ENCODE measurements at places on chromosomes 7 and 10. TPM values are rescaled to one million over a fixed set of nuclear protein-coding genes. Genes with fewer than 3 reads are reported as not detected.

GRCh38 chr10:124198125-124198501 is 104.7 kb upstream of the CHST15 start:
- no peak overlapping the region for H3K27ac ChIP-seq
- no peaks in the 10 kb centered on the region for H3K36me3 ChIP-seq

DNA sequence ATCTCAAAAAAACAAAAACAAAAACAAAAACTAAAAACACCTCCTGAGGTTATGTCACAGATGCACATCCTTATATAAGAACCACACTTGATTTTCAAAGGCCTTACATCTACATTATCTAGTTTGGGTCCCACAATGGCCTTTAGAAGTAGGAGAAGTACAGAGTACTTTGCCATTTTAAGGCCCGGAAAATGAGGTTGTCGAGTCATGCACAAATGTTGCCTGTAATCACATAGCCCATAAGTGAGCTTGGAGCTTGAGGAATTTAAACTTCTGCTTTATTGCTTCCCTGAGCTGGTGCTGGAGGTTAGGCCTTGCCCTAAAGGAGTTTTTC is 9.7 kb upstream of the MKRN1 start:
- no peak for DNase-seq
- H3K4me3 ChIP-seq: no peak overlapping the region
- H3K27me3 ChIP-seq: no peaks in the 10 kb centered on the region
- no peaks in the 10 kb centered on the region for H3K4me1 ChIP-seq

The UCN3 gene
- total RNA-seq: not detected

GRCh38 chr7:151104411-151105235 is 18.3 kb downstream of the AGAP3 start:
- H3K27ac ChIP-seq: no peak overlapping the region
- no peaks in the 10 kb centered on the region for H3K4me1 ChIP-seq
- no peak overlapping the region for H3K4me3 ChIP-seq
- H3K27me3 ChIP-seq: no peaks in the 10 kb centered on the region

Measured in CD8-positive, alpha-beta memory T cell (primary cell).